ENCODE measurements at places on chromosomes 2 and 18.

DNA sequence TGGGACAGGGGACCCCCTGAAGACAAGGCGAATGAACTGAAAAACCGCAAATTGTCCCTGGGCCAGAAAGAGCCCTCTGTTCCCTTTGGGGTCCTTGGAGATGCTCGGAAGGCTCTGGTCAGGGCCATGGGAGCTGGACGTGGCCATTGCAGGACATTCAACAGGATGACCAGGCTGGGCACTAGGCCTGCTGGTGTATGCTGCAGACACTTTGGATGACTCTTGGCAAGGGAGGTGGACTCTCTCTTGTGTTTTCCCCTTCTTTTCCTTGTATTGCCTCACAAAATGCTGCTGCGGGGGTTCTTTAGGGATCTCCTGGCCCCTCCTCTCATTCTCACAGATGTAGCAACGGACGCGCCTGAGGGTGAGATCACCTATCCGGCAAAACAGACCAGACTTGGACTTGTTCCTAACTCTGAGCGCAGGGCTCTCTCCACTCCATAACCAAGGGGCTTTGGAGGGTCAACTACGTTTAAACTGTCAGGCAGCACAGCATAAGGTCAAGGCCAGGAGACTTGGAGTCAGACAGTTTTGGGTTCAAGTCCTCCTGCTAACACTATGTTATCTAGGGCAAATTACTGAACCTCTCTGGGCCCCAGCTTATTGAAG, 41.8 kb upstream of the SH3RF3 start:
- DNase-seq, result no peak

DNA sequence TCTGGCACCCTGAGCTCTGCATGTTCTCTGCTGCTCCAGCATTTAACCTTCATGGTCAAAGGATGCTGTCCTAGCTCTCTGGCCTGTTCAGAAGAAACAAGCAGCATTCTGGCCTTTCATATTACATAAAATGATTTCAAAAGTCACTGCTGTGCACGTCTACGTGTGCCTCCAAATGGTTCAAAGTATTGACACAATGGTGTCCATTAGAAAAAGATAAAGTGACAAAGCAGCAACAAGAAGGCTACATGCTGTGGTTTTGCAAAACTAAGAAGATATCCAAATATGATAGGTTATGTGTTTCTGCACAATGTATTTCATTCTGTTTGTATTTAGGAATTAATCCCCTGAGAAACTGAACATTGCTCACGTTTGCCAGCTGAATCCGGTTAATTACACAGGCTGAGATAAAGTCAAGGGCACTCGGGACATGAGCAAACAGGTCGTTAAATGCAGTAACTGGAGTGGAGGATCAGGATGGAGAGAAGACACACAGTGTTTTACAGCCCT, 258.5 kb downstream of the DOK6 start:
- DNase-seq, result no peak

- DNase-seq, result no peak
These were observed 49.2 kb upstream of the FRZB start for GRCh38 chr2:182915369-182916326.

GRCh38 chr2:235979753-235980435, 188.3 kb downstream of the GBX2 start:
- no peak for DNase-seq
